RPMI7951 (cell line): ENCODE measurements at places on chromosomes 4 and X. TPM values are rescaled to one million over a fixed set of nuclear protein-coding genes. Genes with fewer than 3 reads are reported as not detected.

ZXDA gene
- 4.2 TPM in 2 replicates for total RNA-seq

ACE2 gene
- not detected in 2 replicates for total RNA-seq

ANXA5 gene
- total RNA-seq, result 393 and 478 TPM in 2 replicates

MTMR8 gene
- 0.24 and 0.39 TPM in 2 replicates for total RNA-seq

FAT1 gene
- total RNA-seq, result 92.8 and 111 TPM in 2 replicates

ZNF280C gene
- 2.8 and 4.1 TPM in 2 replicates for total RNA-seq

GRCh38 chrX:135396109-135396508, 25.6 kb upstream of the SMIM10L2A start:
- peak; percentile 4 for DNase-seq

DNA sequence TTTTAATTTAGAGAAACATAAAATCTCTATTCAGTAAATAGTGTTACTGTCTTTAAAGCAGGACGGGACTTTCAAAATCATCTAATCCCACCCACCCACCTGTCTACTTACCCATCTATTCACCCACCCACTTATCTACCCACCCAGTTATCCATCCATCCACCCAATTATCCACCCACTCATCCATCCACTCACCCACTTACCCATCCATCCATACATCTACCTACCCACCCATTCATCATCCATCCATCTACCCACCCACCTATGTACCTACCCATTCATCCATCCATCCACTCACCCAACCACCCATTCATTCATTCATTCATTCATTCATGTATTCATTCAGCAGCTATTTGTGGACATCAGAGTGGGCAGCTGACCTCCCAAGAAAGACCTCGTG, 30.6 kb downstream of the MAN2B2 start:
- DNase-seq, result no peak

- DNase-seq, result peak; percentile 88
Measured at GRCh38 chr4:187128222-187128621, 404.6 kb upstream of the FAT1 start.

DNA sequence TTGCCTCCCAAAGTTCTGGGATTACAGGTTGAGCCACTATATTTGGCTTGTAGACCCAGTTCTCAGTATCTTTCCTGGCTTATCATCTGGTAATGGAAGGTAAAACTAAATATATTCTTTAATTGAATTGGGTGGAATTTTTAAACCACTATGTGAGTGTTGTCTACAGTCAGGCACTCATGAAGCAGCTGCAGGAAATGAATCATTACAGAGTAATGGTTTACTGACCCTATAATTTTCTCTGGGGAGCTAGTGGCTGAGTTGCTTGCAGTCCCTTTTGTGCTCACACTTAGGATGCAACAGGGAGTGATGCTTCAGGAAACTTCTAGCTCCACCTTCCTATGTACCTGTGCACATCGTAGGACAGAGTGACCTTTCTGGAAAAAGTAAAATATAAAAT, 4.1 kb upstream of the UGT2B7 start:
- peak; percentile 1 for DNase-seq

GRCh38 chr4:1410491-1411325, 4.5 kb upstream of the NKX1-1 start:
- peak; percentile 32 for DNase-seq

- no peak for DNase-seq
Measured at GRCh38 chr4:85565761-85566480, 91.0 kb downstream of the ARHGAP24 start.

- DNase-seq, result no peak
Measured at GRCh38 chr4:68132342-68132741, 2.7 kb upstream of the TMPRSS11F start.

GRCh38 chrX:10636337-10636736, 16.0 kb upstream of the MID1 start:
- DNase-seq, result peak; percentile 70

DNA sequence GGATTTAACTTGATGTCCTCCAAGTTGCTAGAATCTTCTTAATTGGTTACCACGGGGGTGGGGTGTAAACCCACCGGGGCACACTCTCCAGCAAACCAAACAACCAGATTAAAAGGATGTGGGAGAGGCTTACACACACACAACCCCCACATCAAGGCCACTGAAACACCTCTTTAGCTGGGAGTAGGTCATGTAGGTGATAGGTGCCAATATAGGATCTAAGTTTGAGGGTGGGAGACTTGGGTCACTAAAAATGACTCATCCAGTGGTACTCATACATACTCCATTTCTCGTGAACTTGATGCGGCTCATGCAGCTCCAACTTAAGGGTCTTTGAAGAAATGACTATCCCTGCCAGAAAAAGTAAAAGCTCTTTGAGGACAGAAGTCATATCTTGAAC, 20.5 kb upstream of the CD40LG start:
- no peak for DNase-seq

DNA sequence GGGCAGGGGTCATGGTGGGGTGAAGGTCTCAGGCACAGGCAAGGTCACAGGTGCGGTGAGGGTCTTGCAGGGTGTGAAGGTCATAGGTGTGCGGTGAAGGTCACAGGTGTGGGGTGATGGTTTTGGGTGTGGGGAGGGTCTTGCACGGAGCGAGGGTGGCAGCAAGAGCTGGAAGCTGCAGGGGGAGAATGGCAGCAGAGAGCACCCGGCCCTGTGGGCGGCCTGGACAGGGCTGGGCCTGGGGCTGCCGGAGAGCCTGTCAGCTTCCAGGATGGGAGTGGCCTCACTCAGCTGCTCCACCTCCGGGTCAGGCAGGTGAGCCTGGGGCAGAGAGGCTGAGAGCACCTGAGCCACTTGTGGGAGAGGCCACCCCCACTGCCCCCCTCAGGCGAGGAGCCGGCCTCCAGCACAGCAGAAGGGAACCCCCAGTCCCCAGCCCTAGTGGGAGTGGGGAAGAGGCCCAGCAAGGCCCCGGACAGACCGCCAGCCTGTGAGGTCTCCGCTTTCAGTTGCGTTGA, 1.5 kb downstream of the MSANTD1 start:
- no peak for DNase-seq

DNA sequence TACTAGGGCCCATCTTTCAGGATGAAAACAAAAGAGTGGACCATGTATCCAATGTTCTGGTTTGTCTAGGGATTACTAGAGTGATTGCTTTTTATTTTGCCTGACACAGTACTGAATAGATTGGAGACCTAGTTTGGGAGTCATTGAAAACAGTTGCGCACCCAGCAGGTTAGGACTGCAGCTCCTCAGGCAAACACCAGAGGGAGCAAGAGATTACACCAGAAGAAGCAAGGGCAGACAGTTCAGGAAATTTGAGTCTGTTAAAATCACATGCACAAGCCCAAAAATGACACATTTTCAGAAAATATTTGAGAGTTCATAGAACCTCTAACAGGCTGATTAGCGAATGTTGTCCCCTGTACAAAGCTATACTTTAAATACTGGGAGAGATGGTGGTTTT, 55.6 kb downstream of the CYLC1 start:
- no peak for DNase-seq

DNA sequence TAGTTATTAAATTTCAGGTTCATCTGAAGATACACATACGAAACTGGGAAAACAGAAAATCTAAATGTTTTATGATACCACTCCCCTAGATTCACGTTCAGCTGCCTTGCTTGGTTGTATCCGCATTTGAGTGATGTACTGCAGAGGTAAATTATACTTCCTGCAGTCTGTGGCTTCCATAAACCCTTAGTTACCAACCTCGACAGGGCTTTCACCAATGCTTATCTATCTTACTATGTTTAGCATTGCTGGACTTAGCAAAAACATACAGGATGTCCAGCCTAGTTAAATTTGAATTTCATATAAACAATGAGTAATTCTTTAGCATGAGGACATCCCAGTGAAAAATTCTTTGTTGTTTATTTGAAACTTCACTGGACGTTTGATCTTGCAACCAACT, 108.8 kb downstream of the TMA16 start:
- DNase-seq, result no peak

GRCh38 chrX:46645614-46646013, 72.0 kb downstream of the CHST7 start:
- DNase-seq, result no peak

GRCh38 chr4:84563002-84563401, 19.9 kb upstream of the CDS1 start:
- no peak for DNase-seq

GRCh38 chrX:149762696-149763614, 10.9 kb upstream of the HSFX1 start:
- DNase-seq, result no peak

DNA sequence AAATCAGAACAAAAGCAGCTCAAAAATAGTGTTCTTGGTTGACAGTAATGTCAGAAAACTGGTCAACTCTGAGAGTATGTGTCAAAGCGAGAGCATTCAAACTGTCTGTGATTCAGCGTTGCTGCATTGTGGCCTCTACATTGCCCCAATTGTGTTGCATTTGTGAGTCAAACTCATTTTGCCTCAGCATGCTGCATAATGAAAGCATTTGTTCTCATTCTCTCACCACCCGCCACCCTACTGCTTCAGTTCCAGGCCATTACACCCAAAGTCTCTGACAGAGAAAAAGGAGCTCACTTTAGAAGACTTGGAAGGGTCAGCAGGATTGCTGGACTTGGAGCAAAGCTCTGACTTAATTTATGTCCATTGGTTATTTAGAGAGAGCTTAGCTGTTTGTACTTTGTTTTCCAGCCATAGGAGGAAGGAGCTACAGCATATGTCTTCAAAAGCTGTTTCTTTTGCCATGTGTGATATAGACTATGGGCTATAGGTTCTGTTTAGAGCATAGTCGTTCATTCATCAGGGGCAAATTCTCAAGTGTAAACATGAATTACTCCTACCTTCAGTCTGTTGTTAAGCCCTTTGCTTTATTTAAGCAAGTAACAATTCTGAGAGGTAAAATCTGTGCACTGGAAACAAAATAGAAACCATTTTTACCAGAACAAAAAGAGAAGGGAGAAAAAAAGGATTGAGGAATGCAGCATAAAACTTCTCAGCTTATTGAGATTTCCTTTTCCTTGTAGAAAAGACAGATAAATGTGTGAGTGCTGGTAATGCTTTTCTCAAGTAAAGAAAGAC, 153.4 kb upstream of the ANK2 start:
- peak; percentile 45 for DNase-seq

- no peak for DNase-seq
Measured at GRCh38 chr4:52266537-52267137, 215.5 kb downstream of the SPATA18 start.

DNA sequence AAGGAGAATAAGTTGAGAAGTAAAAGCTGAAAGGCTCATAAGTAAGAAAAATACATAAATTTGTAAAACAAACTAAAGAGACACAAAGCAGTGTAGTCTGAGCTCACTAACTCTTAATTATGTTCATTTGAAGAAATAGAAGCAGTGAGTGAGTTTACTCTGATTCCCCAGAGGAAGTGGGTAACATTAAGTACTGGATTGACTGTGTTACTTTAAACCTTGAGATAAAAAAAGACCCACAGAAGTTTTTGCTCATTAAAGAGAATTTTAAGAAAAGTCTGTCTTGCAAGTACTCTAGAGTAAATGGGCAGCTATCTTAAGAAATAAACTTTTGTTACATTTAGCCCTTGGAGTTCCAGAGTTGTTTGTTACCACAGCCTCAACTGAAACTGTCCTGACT, 2466.9 kb downstream of the PCDH7 start:
- DNase-seq, result no peak

DNA sequence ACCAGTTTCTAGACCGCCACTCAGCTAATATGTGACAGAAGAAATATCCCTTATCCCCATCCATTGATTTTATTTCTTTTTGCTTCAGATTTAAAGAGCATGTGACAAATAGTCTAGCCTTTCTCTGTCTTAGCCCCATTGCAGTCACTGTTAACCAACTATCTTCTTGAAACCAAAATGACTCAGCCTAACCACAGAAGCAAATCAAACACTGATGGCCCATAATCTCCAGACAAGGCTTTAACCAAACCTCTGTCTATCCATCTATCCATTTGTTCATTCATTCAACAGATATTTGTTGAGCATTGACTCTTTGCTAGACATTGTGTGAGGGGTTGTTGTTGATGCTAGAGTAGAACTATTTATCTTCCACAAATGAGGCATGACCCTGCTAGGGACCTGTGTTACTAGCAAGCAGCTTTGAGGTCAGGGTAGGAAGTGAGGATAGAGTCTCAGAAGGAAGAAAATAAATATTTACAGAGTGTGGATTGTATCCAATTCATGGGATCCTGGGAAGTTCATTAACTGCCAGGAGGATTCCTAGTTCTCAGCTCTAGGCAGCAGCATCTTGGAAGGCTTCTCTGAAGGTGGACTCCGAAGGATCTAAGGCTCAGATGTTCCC, 22.5 kb downstream of the HNRNPH2 start:
- peak; percentile 63 for DNase-seq

- no peak for DNase-seq
Measured at GRCh38 chr4:160347197-160347596, 1244.3 kb downstream of the RAPGEF2 start.

DNA sequence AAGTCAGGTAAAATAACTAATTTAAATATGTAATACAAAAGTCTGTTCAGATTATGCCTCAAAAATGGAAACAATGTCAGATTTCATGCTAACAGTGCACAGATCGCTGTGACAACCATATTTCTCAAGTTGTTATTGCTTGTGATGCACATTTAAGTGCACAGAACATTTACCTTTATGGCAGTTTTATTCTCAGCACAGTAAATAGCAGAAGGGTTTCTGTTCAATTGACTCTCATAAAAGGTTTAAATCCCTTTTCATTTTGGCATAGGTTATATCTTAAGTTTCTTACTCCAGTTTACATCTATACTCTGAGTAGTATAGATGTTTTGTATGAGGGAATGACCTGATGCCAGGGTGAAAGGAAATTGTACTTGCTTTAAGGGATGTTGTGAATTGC, 247.8 kb downstream of the FSTL5 start:
- DNase-seq, result no peak

DNA sequence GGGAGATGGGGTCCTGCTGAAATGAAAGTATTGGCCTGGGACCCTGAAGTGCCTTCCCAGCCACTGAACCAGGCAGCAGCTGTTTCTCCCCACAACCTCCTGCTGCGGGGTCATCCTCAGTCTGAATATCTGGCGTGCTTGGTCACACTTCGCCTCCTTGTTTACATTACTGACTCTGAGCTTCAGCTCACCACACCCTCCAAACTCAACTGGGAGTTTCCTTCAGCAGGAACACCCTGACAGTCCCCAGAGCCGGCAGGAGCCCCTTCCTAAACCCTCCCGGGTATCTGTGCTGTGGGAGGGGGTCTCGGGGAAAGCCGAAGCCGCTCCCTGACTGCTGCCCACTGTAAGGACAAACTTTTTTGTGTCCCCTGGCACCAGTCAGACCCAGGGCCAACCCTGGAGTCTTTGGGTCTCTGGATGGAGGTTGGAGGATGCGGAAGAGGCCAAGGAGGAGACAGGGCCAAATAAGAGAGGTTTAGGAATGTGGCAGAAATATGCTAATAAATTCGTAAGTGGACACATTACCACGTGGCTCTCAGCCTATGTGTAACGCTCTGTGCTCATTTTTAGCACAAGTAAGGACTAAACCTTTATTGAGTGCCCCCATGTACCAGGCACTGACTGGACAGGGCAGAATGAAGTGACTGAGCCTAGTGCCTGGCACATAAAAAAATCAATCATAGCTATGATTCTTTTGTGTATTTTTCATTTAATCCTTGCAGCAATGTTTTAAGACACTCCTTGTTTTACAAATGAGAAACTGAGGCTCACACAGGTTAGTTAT, 20.7 kb downstream of the FHDC1 start:
- DNase-seq, result peak; percentile 24
